ENCODE measurements at places on chromosomes 4 and X.

GRCh38 chr4:100146756-100147155 lies 43.5 kb downstream of the DDIT4L start:
- no peak overlapping the region for H3K4me3 ChIP-seq
- no peak for ATAC-seq

DNA sequence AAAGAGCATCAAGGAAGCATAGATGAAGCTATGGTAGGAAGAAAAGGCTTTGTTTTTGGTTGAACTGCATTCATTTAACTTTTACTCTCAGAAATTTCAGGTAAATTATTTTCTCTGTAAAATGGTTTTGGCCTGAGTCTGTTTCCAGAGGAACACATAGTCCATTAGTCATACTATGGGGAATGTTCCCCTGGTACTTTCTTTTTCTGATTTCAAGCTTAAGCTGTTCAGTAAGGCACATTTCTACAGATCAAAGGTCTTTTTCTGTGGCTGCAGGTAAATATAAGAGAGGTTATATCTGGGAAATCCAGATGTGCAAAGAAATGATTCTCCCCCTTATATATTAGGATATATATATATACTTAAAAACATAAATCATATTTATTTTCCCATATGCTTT lies 1744.4 kb upstream of the ADGRL3 start:
- no peak overlapping the region for H3K27ac ChIP-seq
- no peak for ATAC-seq
- no peaks in the 10 kb centered on the region for H3K4me1 ChIP-seq
- no peaks in the 10 kb centered on the region for H3K27me3 ChIP-seq
- H3K36me3 ChIP-seq: no peaks in the 10 kb centered on the region

DNA sequence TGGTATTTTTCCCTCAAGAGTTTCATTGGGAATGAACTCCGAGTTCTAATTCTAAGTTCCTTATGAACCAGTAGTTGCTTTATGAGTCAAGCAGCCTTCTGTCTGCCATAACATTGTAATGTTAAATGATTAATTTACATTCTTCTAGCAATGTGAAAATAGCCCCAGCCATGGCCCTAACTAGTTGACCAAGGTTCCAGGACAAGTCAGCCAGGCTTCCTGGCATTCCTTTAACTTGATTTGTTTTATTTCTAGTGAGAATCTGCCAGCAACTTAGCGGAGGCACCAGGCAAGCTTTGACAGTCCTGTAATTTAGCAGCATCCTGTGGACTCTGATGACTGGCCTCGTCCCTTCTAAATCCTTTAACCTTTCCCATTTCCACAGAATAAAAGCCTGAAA lies 69.0 kb downstream of the GLRA2 start:
- H3K4me1 ChIP-seq: no peaks in the 10 kb centered on the region
- peaks cover 14% of the 10 kb centered on the region for H3K27me3 ChIP-seq
- H3K4me3 ChIP-seq: no peak overlapping the region
- H3K36me3 ChIP-seq: no peaks in the 10 kb centered on the region

GRCh38 chrX:120213438-120214265 lies 37.0 kb upstream of the ZBTB33 start:
- no peak overlapping the region for H3K4me3 ChIP-seq
- H3K4me1 ChIP-seq: peaks cover 5% of the 10 kb centered on the region
- H3K36me3 ChIP-seq: no peaks in the 10 kb centered on the region
- peak; percentile 60 for ATAC-seq
- no peak overlapping the region for H3K27ac ChIP-seq

- peak overlapping the region; percentile 81 for H3K4me3 ChIP-seq
- H3K27ac ChIP-seq: peak overlapping the region; percentile 54
- no peaks in the 10 kb centered on the region for H3K4me1 ChIP-seq
- H3K36me3 ChIP-seq: no peaks in the 10 kb centered on the region
- H3K27me3 ChIP-seq: no peaks in the 10 kb centered on the region
- no peak for ATAC-seq
These were observed 3.1 kb downstream of the MAMLD1 start for GRCh38 chrX:150365990-150366911.

DNA sequence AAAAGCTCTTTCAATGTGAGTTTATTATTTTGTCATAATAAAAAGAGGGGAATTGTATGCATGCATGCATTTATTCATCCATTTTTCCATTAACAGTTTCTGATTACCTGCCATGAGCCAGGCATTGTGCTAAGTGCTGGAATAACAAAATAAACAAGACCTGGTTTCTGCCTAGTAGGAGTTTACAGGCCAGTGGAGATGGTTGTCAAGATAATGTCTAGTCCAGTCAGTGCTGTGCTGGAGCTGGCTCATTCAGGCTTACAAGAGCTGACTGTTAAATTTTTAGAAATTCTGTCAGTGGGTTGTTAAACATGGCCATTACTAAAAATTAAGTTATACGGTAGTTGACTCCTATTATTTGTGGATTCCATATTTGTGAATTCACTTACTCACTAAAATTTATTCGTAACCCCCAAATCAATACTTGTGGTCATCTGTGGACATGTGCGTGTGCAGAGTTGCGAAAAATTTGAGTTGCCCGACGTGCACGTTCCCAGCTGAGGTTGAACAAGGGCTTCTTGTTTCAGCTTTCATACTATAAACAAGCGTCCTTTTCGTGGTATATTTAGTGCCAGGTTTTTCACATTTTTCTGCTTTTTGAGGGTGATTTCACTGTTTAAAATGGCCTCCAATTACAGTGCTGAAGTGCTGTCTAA lies 172.3 kb upstream of the RPS6KA3 start:
- no peak overlapping the region for H3K4me3 ChIP-seq
- H3K4me1 ChIP-seq: peaks cover 4% of the 10 kb centered on the region
- no peaks in the 10 kb centered on the region for H3K36me3 ChIP-seq

DNA sequence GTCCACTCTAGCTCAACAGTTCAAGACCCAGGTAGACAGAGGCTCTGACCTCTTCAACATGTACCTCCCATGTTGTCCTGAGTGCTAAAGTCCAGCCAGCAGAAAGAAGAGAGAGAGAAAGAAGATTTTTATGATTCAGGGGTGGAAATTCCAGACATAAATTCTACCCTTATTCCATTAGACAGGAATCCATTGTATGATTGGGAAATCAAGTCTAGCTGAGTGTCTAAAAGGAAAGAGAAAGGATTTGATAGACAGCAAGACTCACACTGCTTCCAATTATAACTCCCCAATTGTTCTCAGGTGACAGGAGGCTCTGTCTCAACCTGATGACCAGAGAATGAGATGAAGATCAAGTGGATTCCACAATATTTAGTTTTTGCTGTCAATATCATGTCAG lies 27.9 kb upstream of the PGM2 start:
- peaks cover 3% of the 10 kb centered on the region for H3K27me3 ChIP-seq
- no peaks in the 10 kb centered on the region for H3K4me1 ChIP-seq
- no peak for ATAC-seq
- H3K4me3 ChIP-seq: no peak overlapping the region
- H3K27ac ChIP-seq: no peak overlapping the region

GRCh38 chr4:154686838-154687237 lies 57.0 kb upstream of the LRAT start:
- no peak for ATAC-seq
- H3K4me3 ChIP-seq: no peak overlapping the region
- H3K27me3 ChIP-seq: peaks cover 25% of the 10 kb centered on the region
